ENCODE measurements at places on chromosomes 12 and 14.

DNA sequence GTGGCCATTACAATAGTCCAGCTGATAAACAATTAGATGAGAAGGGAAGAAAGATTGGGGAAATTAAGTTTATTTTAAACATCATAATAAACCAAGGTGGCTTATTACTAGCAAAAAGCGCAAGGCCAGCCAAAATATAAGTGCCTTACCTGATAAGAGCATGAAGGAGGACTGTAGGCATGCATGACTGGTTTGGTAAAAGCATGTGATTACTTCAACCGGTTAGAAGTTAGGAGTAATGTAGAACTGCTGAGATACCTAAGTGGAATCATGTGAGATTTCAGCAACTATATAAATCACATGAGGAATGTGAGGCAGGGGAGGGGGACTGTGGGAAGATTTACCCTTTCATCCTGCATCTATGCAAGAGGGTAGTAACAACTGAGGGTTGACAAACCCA is 59.7 kb upstream of the CCDC196 start:
- no peak for DNase-seq

GRCh38 chr14:75230140-75230792 is 48.4 kb upstream of the FOS start:
- peak; percentile 25 for DNase-seq

GRCh38 chr14:65989981-65990380 is 496.2 kb upstream of the CCDC196 start:
- no peak for DNase-seq

DNA sequence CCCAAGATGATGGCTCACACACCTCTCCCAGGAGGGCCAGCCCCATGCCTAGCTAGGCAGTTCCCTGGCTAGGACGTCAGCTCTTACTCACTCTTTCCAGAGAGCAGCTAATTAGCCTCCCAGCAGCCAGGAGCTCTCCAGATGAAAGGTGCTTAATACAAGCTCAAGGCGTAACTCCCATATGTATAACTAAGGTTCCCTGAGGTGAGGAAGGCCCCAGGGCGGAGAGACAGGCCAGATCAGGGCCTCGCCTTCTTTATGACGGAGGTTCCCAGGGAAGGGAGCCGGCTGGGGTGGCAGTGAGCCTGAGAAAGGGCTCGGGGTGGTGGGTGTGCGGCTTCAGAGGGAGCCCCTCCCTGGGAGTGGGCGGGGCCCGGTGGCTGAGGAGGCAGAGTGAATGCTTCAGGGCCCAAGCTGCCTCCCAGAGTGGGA is 26.4 kb upstream of the ZFP36L1 start:
- DNase-seq, result no peak

GRCh38 chr12:51406859-51407258 is 15.7 kb upstream of the GALNT6 start:
- no peak for DNase-seq

- DNase-seq, result peak; percentile 53
Observed at GRCh38 chr14:103091041-103091882, 3.3 kb upstream of the EXOC3L4 start.

DNA sequence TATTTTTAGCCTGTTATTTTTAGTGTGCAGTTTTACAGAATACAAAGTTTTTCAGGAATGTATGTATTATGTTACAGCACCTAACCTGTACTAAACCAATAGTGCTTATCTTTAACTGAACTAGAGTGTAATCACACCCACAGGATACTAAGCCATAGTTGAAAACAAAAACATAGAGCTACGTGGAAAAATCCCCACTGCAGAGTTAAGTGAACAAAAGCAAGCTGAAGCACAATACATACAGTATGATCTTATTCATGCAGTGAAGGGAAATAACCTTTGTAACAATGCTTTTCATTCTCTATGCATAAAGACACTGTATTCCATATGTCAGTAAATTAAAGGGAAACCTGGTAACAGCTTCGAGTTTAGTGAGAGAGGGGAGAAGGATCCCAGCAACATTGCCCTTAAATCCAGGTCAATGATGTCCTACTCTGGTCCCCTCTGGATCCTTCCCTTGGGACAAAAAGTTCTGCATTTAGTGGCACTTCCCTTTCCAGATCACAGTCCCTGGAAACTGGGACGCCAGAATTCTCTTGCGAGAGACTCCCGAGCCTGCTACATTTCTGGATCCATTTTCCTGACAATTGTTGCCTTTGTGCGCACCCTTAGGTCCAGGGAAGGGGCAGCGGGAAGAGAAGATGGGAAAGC is 121.3 kb upstream of the CCND2 start:
- DNase-seq, result no peak

DNA sequence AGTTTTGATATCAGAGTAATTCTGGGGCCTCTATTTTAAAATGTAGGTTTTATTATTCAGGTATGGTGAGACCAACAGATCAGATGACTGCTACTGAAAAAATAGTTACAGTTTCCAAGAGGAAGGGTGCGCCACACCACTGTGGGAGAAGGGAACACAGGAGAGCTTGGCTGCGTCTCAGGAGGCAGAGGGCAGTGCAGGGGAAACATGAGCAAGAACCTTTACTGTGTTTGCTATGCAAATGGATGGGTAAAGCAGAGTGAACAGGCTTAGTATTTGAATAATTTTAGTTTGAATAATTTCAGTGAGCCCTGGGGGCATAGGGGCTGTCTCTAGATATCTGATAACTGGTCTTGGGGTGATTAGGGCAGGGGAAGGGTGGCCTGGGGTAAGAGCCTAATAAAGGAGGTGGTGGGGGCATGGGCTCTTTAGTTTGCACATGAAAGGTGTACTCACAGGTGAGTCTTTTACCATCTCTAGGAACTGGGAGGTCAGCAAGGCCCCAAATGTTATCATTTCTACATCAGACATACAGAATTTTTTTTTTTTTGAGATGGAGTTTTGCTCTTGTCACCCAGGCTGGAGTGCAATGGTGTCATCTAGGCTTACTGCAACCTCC is 196.8 kb upstream of the NEDD1 start:
- no peak for DNase-seq

- DNase-seq, result no peak
Observed at GRCh38 chr12:32161058-32161457, 54.4 kb downstream of the BICD1 start.

- DNase-seq, result no peak
Observed at GRCh38 chr12:130929363-130929762, 24.3 kb upstream of the ADGRD1 start.

DNA sequence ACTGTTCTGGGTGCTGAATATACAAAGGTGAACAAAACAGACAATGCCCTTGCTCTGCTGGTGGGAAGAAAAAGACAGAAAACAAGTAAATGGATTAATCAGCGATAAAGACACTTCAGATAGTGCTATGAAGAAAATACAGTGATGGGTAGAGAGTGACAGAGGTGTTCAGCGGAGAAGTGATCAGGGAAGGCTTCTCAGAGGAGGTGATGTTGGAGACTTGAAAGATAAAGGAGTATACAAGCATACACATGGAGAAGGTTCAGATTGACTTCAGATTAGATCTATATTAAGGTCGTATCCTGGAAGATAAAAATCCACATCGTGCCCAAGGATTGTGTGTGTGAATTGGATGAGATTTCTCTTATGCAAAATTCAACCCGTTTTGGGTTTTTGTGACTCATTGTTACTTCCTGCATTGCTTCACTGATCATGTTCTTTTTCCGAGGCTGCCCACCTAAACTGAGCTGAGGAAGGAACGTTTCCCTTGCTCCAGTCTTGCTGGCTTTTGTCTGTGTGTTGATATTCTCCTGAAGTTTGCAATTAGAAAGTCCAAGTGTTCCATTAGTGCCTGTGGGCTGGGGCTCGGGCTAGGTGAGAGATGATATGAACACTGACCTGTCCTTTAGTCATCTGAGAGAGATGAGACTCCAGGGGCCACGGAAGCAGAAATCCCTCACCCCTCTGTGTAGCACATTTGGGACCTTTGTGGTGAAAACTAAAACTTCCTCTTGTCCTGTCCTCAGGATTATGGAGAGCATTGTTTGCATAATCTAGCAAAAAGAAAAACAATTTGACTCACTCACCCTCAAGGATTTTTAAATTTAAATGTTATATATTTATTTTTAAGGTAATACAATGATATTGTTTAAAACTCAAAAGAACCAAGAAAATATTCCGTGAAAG is 27.6 kb downstream of the PLXNC1 start:
- no peak for DNase-seq

Measured in stimulated activated CD4-positive, alpha-beta T cell treated with anti-CD3 and anti-CD28 coated beads, TNF-alpha, amount 100 ng/mL, for 1 hour (primary cell).